ENCODE measurements at places on chromosomes 3 and 15.

- DNase-seq, result no peak
Measured at GRCh38 chr3:107264888-107265287, 112.4 kb upstream of the CCDC54 start.

DNA sequence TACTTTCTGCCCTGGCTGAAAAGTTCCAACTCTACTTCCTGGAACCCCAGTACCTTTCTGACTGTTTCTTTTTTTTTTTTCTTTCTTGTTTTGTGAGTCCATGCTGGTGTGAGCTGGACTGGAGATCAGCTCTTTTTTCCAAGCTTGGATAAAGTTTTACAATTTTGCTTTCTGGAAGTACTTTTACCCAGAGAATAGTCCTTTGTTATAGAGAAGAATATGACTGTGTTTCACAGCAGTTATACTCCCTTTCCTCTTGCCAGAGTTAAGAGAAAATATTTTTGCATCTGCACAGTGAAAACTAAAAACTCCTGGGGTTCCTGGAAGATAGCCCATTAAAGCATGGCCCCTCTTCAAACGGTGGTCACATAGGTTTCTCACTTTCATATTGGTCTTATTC is 1100.6 kb downstream of the OTOL1 start:
- no peak for DNase-seq

GRCh38 chr3:186590580-186591295 is 20.2 kb downstream of the DNAJB11 start:
- DNase-seq, result no peak

GRCh38 chr15:68843425-68844311 is 23.0 kb upstream of the ANP32A start:
- peak; percentile 18 for DNase-seq

- DNase-seq, result no peak
Measured at GRCh38 chr3:170154569-170155143, 26.9 kb downstream of the PHC3 start.
